ENCODE measurements at places on chromosomes 7 and 10. TPM values are rescaled to one million over a fixed set of nuclear protein-coding genes. Genes with fewer than 3 reads are reported as not detected.

DNA sequence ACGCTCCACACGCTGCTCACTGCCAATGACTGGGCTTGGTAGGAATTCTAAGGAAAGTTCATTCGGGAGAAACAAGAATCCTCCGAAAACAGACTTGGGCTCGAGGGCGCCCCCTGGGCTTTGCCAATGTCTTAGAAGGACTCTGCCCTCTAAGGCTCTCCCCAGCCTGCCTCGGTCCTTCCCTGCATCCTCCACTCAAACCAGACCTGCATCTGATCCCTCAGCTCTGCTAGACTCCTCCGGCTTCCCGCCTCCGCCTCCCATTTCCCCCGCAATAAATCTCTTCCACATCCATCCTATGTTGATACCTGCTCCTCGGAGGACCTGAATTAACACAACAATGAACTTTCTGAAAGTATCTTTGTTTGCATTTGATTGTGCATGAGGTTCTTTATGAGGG lies 177.6 kb downstream of the PLPP4 start:
- DNase-seq: no peak

AKR1C4 gene
- not detected for total RNA-seq

- DNase-seq: no peak
Measured at GRCh38 chr7:85275204-85275603, 88.3 kb upstream of the SEMA3D start.

DNA sequence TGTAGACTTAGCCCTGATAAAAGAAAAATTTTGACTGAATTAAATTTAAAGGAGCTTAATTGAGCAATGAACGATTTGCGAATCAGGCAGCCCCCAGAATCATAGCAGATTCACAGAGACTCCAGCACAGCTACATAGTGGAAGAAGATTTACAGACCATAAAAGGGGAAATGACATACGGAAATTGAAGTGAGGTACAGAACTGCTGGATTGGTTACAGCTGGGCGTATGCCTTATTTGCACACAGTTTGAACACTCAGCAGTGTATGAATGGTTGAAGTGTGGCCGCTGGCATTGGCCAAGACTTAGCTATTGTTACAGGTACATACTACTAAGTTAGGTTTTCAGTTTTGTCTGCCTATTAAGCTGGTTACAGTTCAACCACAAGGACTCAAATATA lies 433.5 kb upstream of the CELF2 start:
- no peak for DNase-seq

- no peak for DNase-seq
Measured at GRCh38 chr10:22643775-22644174, 70.6 kb downstream of the PIP4K2A start.
